ENCODE measurements at places on chromosomes 13 and 19.

DNA sequence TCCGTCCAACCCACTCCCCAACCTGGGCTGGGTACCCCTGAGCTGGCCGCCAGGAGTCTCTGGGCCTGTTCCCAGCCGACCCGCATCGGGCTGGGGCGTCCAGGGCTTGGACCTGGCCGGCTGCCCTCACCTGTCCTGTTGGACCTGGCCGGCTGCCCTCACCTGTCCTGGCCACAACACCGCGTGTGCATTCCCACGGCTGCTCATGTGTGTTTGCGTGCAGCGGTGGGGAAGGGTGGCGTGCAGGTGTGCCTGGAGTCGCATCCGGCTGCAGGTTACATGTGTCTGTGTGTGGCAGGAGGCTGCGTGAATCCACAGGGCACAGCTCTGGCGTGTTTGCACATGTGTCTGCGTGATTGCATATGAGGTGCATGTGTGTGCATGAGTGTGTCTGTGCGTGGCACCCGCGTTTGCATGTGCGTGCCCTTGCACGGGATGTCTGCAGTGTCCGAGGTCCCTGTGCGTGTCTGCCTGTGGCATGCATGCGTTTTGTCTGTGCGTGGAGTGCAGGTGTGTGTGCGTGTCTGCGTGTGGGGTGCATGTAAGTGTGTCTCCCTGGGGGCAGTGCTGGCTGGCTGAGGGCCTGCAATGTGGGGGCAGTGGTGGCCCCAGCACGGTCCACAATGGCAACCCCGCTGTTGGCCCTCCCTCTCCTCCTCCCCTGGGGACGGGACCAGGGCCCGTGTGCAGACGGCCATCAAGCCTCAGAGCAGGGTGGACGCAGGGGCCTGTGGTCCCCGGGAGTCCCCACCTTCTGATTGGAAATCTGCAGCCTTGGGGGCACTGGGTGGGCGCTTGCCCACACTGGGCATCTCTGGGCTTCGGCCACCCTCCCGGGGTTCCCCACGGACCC is 3.4 kb downstream of the EFNA2 start:
- DNase-seq, result no peak

- no peak for DNase-seq
These were observed 8.1 kb upstream of the ADGRE2 start for GRCh38 chr19:14786421-14786851.

GRCh38 chr19:52897138-52897935 is at the start of gene ZNF320:
ZNF320 (minus strand) TSS chr19:52897635; CDS start chr19:52890255, 7,380 bp downstream.
- no peak for DNase-seq

DNA sequence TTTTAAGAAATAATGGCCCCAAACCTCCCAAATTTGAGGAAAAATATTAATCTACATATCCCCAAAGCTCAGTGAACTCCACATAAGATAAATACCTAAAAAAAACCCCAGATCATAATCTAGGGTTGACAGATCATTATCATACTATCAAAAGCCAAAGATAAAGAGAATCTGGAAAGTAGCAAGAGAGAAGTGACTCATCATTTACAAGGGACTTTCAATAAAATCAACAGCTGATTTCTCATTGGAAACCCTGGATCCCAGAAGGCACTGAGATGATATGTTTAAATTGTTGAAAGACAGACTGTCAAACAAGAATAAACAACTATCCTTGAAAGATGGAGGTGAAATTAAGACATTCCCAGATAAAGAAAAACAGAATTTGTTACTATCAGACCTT is 199.3 kb downstream of the KCNRG start:
- DNase-seq, result no peak
